ENCODE measurements at places on chromosomes 16 and 17.

DNA sequence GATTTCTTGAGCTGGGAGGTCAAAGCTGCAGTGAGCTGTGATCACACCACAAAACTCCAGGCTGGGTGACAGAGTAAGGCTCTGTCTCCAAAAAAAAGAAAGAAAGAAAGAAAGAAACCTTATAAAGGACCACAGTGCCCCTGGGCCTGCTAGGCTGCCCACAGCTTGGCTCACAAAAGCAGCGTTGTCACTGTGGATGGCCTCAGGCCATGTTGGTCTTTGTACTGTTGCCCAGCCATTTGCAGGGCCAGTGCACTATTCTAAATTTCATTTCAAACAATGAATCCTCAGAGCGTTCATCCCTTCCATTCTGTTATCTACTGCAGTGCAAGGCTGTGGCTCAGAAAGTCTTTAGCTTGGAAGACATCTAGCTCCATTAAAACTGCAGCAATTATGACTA, 208.4 kb downstream of the SLC39A11 start:
- DNase-seq = no peak

DNA sequence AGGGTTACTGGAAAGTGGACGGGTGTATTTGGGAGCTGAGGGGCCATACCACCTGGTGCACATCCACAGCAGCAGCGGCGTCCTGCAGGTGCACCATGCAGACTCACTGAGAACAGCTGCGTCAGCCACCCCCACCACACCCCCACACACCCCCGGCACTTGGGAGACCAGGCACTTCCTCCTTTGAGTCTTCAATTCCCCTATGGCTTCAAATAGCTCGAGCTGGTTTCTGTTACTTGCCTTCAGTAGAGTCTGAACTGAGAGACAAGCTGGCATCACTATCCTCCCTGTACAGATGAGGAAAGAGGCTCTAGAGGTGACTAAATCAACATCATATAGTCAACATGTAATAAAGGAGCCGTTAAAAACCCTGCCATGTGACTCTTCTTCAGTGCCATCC, 15.4 kb downstream of the CUEDC1 start:
- peak; percentile 91 for DNase-seq

GRCh38 chr16:79662669-79663313, 62.3 kb upstream of the MAF start:
- DNase-seq = no peak

GRCh38 chr17:32882734-32883133, 5.8 kb upstream of the MYO1D start:
- DNase-seq = no peak

DNA sequence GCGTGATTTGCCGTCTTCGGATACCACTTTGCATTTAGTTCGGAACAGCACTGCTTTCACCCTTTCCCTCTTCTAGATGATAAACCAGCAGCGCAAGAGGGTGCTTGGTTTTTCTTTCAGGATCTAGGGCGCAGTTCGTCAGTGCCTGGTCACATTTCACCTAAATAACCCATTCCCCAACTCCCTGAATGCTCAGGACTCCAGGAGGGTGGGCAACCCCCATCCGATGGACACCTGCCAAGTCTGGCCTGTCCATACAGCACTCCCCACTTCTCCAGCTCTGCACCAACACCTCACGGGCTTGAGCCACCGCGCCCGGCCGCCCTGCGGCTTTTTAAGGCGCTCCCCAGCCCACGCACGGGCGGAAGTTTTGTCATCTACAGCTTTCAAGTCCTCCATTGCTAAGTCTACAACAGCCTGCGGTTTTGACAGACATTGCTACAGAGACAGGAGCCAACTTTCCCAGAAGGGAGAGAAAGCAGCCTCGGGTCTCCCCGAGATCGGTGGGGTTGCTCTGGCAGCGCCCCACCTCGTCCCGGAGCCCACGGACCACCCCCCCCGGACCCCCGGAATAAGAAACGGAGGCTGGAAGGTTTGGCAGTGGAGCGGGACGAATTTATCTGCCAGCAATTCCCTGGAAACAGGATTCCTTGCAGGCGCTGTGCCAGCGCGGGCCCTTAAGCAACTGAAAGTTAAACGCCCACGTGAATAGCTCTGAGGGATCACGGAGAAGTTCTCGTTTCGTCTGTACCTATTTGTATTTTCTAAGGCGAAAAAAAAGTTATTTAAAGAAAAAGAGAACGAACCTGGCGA, 38.6 kb upstream of the SLFN13 start:
- no peak for DNase-seq

DNA sequence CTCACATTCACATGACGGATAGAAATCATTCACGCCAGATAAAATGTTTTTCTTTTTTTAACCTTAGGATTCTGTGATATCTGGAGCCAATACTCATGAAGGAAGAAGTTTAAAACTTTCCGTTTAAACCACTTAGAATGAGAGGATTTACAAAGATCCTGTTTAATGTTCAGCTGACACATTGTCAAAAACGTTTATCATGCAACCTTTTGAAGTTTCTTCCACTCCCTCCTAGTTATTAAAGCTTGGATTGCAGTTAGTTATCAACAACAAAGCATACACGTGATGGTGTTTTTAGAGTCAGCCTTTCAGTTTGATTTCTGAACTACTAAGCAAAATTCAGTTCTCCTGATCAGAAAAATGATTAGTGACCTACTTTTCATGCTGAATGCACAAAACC, 143.3 kb upstream of the AXIN2 start:
- no peak for DNase-seq

GRCh38 chr17:14014657-14015056, 54.6 kb upstream of the COX10 start:
- no peak for DNase-seq

GRCh38 chr17:9409878-9410277, 165.7 kb downstream of the STX8 start:
- DNase-seq = no peak

- no peak for DNase-seq
Measured at GRCh38 chr17:59637611-59638310, 18.1 kb downstream of the CLTC start.

DNA sequence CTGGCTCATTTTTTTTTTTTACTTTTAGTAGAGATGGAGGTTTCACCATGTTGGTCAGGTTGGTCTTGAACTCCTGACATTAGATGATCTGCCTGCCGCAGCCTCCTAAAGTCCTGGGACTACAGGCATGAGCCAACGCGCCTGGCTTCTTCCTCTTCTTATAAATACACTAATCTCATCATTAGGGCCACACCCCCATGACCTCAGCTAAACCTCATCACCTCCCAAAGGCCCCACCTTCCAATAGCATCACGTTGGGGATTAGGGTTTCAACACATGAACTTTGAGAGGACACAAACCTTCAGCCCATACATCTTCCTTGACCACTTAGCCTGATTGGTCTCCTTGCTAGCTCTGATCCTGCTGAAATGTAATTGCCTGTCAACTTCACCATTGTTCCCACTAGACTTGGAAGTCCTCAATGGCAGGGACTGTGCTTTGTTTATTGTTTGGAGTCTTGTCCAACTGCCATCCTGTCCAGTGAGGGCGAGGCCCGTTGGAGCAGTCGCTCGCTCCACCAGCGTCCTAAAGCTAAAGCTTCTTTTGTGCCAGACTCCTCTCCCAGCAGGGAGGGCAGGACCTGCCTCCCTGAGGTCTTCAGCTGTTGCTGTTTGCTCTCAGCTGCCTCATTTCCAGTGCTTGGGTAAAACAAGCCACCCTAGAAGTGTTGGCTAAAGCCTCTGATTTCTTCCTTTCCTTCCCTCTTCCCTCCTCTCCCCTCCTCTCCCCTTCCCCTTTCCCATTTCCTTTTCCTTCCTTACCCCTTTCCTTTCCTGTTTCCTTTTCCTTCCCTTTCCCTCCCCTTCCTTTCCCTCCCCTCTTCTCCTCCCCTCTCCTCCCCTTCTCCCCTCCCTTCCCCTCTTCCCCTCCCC, 85.3 kb downstream of the HAPSTR1 start:
- DNase-seq = no peak

- no peak for DNase-seq
Measured at GRCh38 chr17:29066606-29067005, 23.7 kb downstream of the PIPOX start.

DNA sequence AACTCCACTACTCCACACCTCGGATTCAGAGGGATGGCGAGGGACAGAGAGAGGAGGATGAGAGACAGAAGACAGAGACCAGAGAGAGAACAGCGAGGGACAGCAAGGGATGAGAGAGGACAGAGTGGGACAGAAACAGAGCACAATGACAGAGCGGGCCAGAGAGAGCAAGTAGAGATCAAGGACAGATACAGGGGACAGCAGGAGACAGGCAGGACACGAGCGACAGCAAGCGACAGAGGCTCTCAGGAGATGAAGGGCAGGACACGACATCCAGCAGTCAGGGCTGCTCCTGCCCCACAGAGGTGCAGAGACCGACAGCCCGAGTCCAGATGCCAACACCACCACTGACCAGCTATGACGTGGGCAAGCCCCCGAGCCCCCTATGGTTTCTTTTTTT, 14.9 kb downstream of the CORO7 start:
- no peak for DNase-seq

GRCh38 chr17:41682631-41683030, 6.1 kb upstream of the EIF1 start:
- no peak for DNase-seq

DNA sequence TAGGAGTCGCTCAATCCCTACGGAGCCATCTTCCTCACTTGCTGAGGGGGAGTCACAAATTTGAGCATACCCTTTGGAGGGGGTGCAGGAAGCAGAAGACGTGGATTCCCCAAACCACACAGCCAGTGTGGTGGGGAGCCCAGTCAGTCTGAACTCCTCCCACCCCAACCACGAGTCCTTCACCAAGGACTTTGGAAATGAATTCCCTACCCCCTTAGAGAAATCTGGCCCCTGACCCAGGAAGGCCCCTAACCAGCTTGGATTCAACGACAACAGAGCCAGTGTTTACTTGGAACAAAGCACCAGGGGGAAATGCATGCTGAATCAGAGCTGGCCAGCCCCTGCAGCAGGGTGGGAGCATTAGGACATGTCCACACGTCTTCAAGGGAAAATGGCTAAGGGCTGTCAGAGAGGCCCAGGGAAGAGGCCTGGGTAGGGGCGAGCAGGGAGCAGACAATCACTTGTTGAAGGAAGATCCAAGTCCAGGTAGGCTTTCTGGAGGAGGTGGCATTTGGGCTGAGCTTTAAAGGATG, 5.5 kb upstream of the TMEM92 start:
- DNase-seq = no peak

DNA sequence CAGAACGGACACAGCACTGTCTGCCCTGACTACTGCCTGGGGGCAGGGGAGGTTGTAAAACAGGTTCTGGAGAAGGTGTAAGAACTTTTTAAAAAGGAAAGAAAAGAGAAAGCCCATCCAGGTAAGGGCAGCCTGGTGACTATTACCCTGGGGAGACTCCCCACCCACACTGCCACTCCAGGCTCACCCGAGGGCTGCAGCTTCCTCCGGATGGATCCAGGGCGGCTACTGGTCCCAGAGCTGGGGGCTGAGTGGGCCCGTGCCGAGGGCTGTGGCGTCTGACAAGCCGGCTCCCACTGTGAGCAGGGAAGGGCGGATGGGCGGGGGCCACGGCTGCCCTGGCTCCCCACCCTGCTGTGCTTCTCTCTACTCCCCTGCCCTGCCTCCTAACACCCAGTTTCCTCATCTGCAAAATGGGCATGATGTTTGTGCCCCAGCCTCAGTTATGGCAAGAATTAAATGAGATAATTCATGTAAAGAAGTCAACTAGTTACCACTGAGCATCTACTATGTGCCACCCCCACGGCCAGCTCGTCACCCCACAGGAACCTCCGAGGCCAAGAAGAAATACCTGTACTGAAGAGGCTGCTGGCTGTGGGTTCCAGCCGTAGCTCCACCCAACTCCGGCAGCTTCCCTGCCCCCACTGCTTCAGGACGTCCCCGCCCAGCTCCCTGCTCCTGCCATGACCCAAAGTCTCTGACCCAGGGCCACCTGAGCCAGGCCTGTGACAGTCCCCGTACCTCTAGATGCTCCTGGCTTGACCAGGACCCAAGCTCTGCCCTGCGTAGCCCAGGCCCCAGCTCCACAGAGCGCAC, 24.2 kb downstream of the KATNB1 start:
- DNase-seq = no peak

- DNase-seq = no peak
Measured at GRCh38 chr16:47045023-47045422, 71.5 kb upstream of the DNAJA2 start.

DNA sequence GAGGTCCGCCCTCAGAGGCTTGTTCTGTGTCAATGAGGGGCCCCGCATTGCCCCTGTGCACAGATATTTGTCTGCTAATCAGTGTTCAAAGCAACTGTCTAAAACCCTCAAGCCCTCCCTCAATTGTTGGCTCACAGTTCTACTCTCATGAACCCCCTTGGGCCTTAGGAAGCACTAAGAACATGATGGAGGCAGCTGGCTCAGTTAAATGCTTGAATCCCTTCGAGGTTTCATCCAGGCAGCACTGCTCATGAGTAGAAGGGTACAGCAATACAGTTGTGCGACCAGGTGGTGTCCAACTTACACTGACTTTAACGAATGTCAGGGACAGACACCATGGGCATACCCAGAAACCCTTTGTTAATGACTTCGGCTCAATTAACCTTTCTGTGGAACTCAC, 89.2 kb upstream of the WSCD1 start:
- DNase-seq = no peak

DNA sequence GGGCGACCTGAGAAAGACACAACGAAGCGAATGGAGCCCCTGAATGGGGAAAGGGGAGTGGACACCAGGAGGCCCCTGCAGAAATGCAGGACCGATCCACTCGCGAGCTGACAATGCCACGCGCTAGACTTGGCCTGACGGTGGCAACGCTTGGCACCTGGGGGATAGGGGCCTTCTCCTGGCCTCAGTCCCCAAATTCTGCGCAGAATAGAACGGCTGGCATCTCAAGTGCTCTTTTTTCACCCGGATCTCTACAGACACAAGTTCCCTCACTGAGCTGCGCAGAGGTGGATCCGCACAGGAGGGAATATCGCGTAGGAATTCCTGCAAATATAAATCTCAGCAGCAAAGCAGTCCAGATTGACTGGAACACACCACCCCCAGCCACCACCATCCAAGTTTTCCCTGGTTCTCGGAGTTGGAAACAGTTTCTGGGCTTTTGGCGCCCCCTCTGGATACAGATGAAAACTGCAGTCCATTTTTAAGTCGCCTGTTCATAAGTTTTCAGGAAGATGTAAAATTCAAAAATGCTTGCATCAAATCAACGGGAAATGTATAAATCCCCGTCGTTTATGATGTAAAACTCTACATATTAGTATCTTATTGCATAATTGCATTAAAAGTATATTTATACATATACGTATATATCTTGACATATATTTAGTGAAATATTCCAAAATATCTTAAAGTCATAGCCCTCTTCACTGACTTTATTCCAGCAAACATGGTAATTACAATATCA, 2.3 kb upstream of the SOX9 start:
- DNase-seq = peak; percentile 51

GRCh38 chr16:57446531-57447185, 527 bp downstream of the CIAPIN1 start:
- DNase-seq = peak; percentile 34

DNA sequence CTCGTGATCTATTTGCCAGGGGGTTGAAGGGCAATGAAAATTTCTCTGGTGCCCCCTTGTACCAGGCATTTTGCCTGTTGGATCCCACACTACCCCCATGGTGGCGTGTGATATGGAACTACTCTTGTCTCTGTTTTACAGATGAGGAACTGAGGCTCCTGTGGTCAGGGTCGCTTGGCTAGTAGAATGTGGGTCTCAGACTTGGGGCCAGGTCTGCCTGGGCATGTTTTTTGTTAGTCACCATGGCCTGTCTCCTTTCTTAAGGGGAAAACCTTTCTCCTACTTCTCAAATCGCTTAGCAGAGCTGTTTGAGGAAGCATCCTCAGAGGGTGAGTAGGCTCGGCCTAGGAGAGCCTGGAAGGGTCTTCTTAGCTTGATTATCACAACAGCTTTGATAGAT, 51.2 kb downstream of the CLEC16A start:
- DNase-seq = no peak

- no peak for DNase-seq
Measured at GRCh38 chr16:2472885-2473445, 1.9 kb downstream of the NTN3 start.
